ENCODE measurements at places on chromosomes 5 and 9.

DNA sequence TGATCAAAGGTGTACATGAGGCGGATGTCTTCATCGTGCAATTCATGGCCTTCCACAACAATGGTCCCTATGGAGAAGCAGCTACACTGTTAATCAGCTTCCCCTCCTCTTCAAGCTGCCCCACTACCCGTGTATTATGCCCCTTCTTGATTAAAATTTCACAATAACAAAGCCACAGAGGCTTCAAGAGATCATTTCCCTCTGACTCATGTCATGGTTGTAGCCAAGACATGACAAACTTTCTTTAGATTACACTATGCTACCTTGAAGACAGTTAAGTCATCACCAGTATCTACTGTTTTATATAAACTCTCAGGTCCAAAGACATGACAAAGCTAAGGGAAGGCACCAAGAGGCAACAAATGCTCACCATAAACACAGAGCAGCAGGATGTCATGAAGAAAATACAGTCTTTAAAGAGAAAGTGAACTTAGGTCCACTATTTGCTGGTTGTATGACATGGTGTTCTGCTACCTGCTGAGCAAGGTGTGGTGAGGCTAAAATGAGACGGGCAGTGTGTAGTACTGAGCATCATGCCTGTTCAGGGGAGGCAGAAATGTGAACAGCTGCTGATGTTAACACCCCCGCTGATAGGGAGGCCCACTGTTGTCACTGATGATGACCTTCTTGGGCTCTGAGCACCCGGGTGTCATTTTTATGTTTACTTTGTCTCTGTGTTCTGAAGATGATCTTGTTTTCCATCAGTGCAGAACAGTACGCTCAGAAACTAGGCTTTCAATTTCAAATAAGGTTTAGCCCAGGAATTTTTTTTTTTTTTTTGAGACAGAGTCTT, 48.3 kb downstream of the IARS1 start:
- no peak for DNase-seq

- no peak for DNase-seq
These were observed 86.0 kb downstream of the GCNT4 start for GRCh38 chr5:74966141-74967026.

DNA sequence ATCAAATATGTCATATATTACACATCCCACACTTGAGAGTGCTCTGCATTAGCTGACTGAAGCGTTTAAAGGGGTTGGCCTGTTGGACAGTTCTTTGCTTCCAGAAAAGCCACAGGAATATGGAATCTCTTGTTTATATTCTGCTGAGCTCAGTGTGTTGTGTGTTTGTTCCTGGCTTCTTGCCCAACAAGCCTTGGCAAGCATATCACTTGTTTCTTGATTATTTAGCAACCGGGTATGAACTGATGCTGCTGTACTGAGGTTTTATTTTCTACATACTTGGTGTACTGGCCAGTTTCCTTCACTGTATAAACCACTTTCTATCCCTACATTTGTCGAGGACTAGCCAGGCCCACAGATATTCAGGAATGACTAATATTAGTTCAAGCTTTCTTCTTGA, 378.9 kb downstream of the KCTD16 start:
- DNase-seq, result no peak

DNA sequence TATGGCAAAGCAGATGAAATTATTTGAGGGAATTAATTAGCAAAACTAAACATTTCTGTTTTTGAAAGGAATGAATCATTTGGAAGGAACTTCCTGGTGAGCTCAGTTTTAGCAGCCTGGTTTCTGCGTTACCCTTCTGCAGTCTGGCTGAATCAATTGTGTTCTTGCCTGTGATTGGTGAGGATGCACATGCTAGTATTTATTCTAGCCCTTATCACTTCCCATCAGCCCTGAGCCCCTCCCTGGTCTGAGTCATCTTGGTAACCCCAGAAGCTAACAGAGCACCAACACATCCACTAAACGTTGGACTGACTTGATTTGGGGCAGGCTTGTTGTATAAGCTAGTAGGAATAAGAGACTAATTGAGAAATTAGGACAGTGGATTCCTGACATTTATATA, 6.6 kb downstream of the TJP2 start:
- DNase-seq, result peak; percentile 49

DNA sequence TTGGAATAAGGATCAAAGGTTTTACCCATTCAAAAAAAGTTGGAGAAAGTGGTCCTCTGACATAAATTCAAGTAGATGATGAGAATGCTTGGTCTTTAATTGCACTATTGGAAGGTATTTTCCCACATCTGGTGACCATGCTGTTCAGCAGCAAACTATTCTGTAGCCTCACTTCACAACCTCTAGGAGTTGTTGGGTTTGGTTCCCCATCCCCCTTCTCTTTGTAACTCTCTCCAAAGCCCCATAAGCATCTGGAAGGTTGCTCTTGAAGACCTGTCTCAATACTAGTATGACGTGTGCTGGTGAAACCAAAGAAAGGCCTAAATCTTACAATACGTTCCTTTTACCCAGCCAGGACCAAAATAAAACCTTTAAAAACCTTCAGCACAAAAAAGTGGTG, 8.5 kb downstream of the RGMB start:
- DNase-seq, result no peak

- no peak for DNase-seq
These were observed 15.6 kb upstream of the DCP2 start for GRCh38 chr5:112960863-112961504.

GRCh38 chr9:89497978-89498851, at the start of gene SEMA4D:
Gene SEMA4D, minus strand, starts transcription at chr9:89498113. Its CDS starts 92,657 bp downstream, at chr9:89405456.
- DNase-seq, result peak; percentile 70

DNA sequence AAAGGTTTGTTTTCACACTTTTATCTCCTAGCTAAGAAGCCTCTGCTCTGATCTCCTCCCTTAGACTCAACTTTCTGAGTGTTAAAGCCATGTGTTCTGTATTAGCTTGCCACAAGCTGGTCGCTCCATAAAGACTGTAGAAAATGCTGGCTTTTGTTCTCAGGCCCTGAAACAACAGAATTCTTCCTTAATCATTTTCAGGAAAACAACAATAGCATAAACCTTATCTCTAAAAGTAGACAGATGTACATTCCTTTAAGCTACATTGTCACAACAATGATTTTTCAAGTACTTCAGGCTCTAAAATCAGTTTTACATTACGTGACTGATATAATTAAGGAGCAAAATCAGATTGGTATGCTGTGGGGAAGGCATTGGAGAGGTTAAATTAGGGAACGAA, 41.9 kb downstream of the VCAN start:
- DNase-seq, result no peak

- DNase-seq, result no peak
These were observed 68.8 kb upstream of the PPP2R2B start for GRCh38 chr5:146947181-146947941.

- DNase-seq, result no peak
These were observed 73.0 kb upstream of the SNX2 start for GRCh38 chr5:122701640-122702523.

- no peak for DNase-seq
These were observed 18.0 kb upstream of the VLDLR start for GRCh38 chr9:2603621-2604020.

- DNase-seq, result no peak
These were observed 34.4 kb downstream of the HMCN2 start for GRCh38 chr9:130299785-130300615.

GRCh38 chr9:26954050-26954508, 2.1 kb upstream of the IFT74 start:
- no peak for DNase-seq

DNA sequence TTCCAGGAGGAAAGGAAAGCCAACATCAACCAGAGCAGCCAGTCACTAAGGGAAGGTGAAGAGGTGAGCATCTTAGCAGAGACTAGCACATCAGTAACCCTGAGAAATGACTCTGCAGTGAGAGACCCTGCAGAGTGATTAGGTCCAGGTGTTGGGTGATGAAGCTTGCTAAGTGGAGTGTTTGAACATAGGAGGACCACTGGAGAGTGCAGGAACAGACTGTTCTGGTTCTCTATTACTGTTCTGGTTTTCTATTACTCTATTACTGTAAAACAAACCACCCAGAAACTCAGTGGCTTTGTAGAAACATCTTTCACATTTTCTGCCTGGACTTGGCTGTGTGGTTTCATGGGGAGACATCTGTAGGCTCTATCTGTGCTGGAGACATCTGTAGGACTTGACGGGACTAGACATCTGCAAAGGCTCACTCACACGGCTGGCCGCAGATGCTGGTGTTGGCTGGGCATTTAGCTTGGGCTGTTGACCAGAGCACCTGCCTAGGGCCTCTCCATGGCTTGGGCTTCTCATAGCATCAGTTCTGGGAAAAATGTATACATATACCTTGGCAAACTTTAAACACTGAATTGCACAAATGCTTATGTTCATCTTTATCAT, 33.4 kb upstream of the SPATA31E1 start:
- no peak for DNase-seq

GRCh38 chr5:31027721-31028120, 165.8 kb upstream of the CDH6 start:
- no peak for DNase-seq

Data from activated CD4-positive, alpha-beta T cell treated with anti-CD3 and anti-CD28 coated beads for 4 hours (primary cell).